ENCODE measurements at places on chromosomes 1 and 21. TPM values are rescaled to one million over a fixed set of nuclear protein-coding genes. Genes with fewer than 3 reads are reported as not detected.

The HMGB4 gene
- total RNA-seq, result not detected

The LDLRAD1 gene
- total RNA-seq, result not detected

The RPTN gene
- not detected for total RNA-seq

The LCA5L gene
- total RNA-seq, result 0.57 TPM

GRCh38 chr21:44699502-44700001 is 2.6 kb downstream of the KRTAP10-12 start:
- no peak overlapping the region for H3K27ac ChIP-seq
- H3K36me3 ChIP-seq, result peaks cover 17% of the 10 kb centered on the region
- no peak for DNase-seq
- H3K4me1 ChIP-seq, result peaks cover 20% of the 10 kb centered on the region
- H3K4me3 ChIP-seq, result no peak overlapping the region

- peaks cover 8% of the 10 kb centered on the region for H3K36me3 ChIP-seq
- H3K27ac ChIP-seq, result no peak overlapping the region
- H3K27me3 ChIP-seq, result peaks cover 67% of the 10 kb centered on the region
- H3K4me1 ChIP-seq, result peaks cover 23% of the 10 kb centered on the region
- no peak overlapping the region for H3K4me3 ChIP-seq
Measured at GRCh38 chr1:46458190-46458589, 31.4 kb upstream of the DMBX1 start.

- H3K27me3 ChIP-seq, result peaks cover 12% of the 10 kb centered on the region
- peak overlapping the region; percentile 97 for H3K4me3 ChIP-seq
- DNase-seq, result no peak
- peaks cover 6% of the 10 kb centered on the region for H3K36me3 ChIP-seq
Measured at GRCh38 chr1:43648876-43649477, 972 bp upstream of the KDM4A start.

DNA sequence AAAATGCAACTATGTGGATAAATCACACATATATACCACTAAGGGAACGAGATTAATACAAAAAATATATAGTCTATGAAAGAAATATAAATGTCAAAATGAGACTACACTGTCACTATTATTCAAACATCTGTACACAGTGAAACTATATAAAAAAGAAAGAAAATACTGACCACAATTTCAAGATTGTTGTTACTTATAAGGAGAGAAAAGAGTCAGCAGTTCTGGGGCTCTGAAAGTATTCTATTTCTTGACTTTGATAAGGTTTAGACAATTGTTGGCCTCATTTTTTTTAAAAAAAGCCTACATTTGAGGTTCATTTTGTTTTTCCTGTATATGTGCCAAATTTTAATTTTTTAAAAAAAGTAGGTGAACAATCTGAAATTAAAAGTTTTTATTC is 319.3 kb upstream of the CHRM3 start:
- H3K27ac ChIP-seq, result no peak overlapping the region
- no peaks in the 10 kb centered on the region for H3K27me3 ChIP-seq
- DNase-seq, result no peak
- no peaks in the 10 kb centered on the region for H3K4me1 ChIP-seq
- H3K36me3 ChIP-seq, result no peaks in the 10 kb centered on the region
- H3K4me3 ChIP-seq, result no peak overlapping the region

GRCh38 chr21:33117101-33117888 is 47.4 kb downstream of the OLIG1 start:
- peaks cover 19% of the 10 kb centered on the region for H3K4me1 ChIP-seq
- DNase-seq, result no peak
- peak overlapping the region; percentile 59 for H3K27ac ChIP-seq

GRCh38 chr1:61079296-61079897 is 3.0 kb upstream of the NFIA start:
- no peak for DNase-seq
- peaks cover 34% of the 10 kb centered on the region for H3K4me1 ChIP-seq
- H3K4me3 ChIP-seq, result peak overlapping the region; percentile 93

GRCh38 chr21:30104241-30104640 is 62.4 kb downstream of the CLDN17 start:
- H3K4me3 ChIP-seq, result no peak overlapping the region
- H3K27me3 ChIP-seq, result no peaks in the 10 kb centered on the region
- no peak overlapping the region for H3K27ac ChIP-seq

GRCh38 chr1:175132436-175132835 is 60.1 kb downstream of the KIAA0040 start:
- peaks cover 34% of the 10 kb centered on the region for H3K27me3 ChIP-seq
- no peak for DNase-seq

GRCh38 chr1:38834937-38835827 is 24.4 kb downstream of the RRAGC start:
- H3K4me1 ChIP-seq, result peaks cover 5% of the 10 kb centered on the region
- DNase-seq, result no peak
- H3K4me3 ChIP-seq, result no peak overlapping the region
- H3K27me3 ChIP-seq, result peaks cover 15% of the 10 kb centered on the region

DNA sequence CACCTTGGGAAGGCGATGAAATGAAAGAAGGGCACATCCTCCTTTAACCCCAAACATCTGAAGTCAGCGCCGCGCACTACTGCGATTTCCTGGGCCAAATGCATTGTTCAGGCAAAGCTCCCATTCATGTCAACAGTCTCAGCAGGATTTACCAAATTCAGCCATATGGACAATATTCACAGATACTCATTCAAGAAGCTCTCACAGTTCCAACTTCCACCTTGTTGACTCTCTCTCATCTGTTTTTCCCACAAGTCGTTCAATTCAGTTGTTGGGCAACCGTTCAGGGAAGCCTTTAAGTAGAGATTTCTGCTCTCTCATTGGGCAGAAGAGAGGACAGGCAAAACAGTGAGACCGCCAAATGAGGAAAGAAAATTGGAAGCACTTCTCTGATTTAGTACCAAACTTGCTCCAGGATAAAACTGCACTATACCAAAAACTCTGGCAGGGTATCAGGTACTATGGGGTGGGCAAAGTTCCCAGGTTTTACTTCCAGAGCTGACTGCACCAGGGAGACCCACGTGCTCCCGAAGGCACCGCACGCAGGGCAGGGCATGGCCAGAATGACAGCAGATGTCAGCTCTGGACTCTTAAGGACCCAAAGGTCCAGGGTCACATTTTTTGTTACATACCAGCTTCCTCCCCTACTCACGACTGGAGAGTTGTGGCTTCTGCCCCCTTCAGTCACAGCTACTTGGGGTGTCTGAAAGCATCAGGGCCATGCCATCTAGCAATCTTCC is 668.8 kb downstream of the KIF26B start:
- no peak overlapping the region for H3K27ac ChIP-seq
- no peaks in the 10 kb centered on the region for H3K27me3 ChIP-seq
- no peak overlapping the region for H3K4me3 ChIP-seq
- no peak for DNase-seq
- no peaks in the 10 kb centered on the region for H3K4me1 ChIP-seq
- H3K36me3 ChIP-seq, result peaks cover 2% of the 10 kb centered on the region

GRCh38 chr1:163082971-163083370 is 13.8 kb downstream of the RGS4 start:
- DNase-seq, result no peak
- no peaks in the 10 kb centered on the region for H3K27me3 ChIP-seq
- no peaks in the 10 kb centered on the region for H3K36me3 ChIP-seq
- no peak overlapping the region for H3K27ac ChIP-seq
- no peak overlapping the region for H3K4me3 ChIP-seq
- no peaks in the 10 kb centered on the region for H3K4me1 ChIP-seq
